Stimulated activated CD8-positive, alpha-beta memory T cell treated with anti-CD3 and anti-CD28 coated beads, Interleukin-7, amount 100 ng/mL, for 1 hour (primary cell): ENCODE measurements at places on chromosomes 6 and 20.

- no peak for DNase-seq
These were observed 91.3 kb upstream of the SHLD1 start for GRCh38 chr20:5658912-5659345.

DNA sequence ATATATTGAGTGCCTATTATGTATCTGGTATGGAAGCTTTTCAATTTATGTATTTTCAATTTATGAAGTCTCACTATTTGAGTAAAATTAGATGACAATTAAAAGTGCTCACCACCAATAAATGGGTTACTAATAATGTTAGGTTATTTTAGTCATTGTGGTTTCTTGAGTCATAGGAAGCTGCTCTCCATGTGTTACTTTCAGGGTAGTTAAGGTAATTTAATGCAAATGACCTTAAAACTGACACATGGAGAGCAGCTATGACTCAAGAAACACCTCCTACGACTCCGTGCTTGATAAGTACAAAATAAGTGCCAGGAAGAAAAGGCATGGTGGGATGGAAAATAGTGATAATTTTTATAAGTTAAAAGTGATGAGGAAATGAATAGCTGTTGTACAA lies 16.5 kb upstream of the TINAG start:
- no peak for DNase-seq

GRCh38 chr6:37105148-37106050 lies 64.6 kb upstream of the PIM1 start:
- DNase-seq = no peak

GRCh38 chr6:62740596-62740995 lies 454.6 kb upstream of the KHDRBS2 start:
- no peak for DNase-seq

DNA sequence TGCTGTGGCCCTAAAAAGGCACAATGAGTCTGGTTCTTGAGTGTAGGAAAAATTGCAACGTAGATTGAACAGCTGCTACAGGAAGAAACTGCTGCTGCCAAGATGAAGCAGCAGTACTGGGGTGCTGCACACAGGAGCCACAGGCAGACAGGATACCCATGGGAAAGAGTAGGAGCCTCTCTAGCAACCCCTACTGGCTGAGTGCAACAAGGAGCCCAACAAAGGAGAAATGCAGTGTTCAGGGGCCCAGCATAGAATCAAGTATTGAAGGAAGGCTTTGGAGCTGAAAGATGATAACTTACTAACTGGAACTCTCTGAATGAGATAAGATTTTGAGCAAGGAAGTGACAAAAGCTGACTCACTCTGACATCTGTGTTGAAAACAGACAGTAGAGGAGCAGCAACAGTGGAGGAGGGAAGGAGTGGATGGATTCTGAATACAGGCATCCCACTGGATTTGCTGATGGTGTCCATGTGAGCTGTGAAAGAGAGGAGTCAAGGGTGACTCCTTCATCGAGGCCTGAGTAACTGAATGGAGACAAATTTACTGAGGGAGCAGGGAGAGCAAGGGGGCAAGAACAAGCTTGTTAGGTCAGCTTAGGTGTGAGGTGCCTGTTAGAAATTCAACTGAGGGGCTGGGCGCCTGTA lies 534.7 kb upstream of the JARID2 start:
- DNase-seq = no peak

GRCh38 chr6:107827541-107827940 lies 3.4 kb upstream of the SCML4 start:
- no peak for DNase-seq

- no peak for DNase-seq
These were observed 37.6 kb downstream of the NR2E1 start for GRCh38 chr6:108203189-108204112.

- no peak for DNase-seq
These were observed 9.0 kb upstream of the NRSN1 start for GRCh38 chr6:24117021-24117420.

- DNase-seq = no peak
These were observed 15.1 kb upstream of the RIPK1 start for GRCh38 chr6:3053231-3053508.

- DNase-seq = no peak
These were observed 1.1 kb downstream of the PCSK2 start for GRCh38 chr20:17227669-17228623.

- no peak for DNase-seq
These were observed 46.8 kb downstream of the CD24 start for GRCh38 chr6:106927531-106928398.

- DNase-seq = no peak
These were observed 10.3 kb downstream of the MKKS start for GRCh38 chr20:10423735-10424134.

DNA sequence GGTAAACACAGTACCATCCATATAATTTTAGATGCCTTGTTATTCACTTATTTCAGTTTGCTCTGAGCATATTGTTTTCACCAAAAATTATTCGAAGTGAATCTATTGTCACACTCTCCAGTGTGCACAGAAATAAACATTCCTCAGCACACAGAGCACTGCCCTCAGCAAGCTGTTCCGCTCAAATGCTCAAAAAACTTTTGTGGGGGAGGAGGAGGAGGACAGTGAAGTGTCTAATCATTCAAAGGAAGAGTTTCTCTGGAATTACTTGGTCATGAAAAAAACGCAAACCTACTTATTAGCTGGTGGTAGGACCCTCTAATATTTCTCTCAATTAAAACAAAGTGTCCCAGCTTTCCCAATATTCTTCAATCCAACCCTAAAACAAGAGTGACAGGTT lies 88.3 kb downstream of the DTNBP1 start:
- DNase-seq = no peak

DNA sequence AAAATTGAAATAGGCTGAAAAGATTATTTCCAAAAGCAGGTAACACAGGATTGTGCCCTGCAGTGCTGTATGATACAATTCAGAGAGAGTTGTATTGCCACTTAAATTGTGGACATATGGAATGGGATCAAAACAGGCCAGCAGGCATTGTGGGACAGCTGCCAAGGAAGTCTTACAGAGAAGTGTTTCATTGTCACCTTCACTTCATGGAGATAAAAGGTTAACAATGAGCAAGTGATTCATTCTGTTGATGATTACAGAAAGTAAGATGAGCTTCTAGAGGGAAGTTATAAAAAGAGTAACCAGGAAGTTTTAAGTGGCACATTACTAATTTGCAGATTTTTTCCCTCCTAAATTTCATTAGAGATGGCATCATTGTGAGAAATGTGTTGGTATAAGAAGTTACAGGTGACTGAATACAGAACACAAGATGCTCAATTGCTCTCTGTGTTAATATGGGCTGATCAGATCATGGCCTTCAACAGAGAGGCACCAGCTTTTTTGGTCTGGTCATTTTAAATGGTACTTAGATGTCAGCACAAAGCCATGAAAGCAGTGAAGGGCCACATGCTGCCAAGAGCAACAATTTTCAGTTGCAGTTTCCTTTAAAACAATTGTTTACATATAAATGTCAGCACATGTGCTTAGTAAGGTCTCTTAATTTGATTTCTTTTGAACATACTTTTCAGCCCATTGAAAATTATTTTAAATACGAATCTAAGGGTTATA lies 402.5 kb upstream of the FKBP1C start:
- DNase-seq = no peak

DNA sequence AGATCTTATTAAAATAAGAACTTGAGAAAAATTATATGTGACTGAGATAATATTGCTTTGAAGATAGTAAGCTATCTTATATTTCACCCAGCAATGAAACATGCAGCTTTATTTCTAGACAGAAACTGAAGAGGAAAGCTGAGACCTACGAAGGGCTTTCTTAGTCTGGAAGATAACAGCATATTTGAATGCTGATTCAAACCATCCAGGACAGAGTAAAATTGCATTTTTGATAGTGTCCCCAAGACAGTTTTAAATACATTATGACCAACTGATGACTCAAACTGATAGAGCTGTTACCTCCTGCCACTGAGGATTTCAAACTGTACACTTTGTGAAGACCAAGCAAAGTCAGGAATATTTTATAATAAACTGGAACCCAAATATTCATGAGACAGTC lies 409.6 kb downstream of the GRIK2 start:
- DNase-seq = no peak

DNA sequence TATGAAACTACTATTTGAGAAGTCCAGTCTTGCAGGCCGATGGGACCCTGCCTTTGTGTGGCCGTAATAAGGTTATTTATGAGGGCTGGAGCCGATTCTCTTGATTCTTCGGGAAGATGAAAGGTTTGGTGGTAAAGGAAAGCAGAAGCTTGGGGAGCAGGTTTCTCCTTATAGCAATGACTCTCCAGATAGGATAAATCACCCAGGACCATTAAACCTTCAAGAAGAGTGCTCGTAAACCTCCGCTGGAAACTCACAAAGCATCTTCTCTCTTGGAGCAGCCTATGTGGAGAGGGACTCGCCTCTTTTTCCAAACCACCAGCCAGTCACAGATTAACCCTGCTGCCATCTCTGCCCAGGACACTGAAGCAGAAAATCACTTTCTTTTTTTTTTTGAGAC lies 69.6 kb upstream of the SALL4 start:
- no peak for DNase-seq

DNA sequence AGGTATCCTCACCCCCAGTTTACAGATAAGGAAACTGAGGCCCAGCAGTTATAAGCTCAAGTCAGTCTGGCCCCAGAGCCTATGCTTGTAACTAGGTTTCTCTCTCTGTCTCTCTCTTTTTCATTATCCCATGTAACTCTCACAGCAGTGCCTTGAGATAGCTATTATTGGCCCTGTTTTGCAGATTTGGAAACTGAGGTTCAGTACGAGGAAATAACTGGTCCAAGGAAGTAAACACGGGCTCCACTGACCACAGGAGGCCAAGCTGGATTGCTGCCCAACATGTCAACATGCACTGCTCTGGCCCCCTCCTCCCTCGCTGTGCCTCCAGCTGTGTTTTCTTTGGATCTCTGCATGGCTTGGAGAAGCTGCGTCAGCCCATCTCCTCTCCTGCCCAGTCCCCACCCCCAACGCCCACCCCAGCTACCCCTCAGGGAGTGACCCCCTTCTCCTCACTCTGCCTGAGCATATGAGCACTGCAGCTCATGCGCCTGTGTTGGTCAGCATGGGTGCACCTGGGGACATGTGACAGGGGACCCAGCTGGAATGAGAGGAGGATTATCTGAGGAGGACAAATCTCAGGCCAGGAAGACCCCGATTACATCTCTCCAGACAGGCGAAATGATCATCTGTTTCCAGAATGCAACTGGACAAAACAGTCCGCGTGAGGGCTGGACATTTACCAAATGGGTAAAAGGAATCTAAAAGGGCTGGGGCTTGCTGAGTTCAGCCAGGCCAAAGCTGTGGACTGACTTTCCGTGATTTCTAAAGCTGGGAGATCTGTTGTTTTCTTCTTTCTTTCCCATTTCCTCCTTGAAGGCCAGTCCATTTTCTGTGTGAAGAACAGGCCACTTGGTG lies 7.8 kb upstream of the PLTP start:
- no peak for DNase-seq

- DNase-seq = no peak
These were observed 485 bp downstream of the TGIF2 start for GRCh38 chr20:36573798-36574365.

DNA sequence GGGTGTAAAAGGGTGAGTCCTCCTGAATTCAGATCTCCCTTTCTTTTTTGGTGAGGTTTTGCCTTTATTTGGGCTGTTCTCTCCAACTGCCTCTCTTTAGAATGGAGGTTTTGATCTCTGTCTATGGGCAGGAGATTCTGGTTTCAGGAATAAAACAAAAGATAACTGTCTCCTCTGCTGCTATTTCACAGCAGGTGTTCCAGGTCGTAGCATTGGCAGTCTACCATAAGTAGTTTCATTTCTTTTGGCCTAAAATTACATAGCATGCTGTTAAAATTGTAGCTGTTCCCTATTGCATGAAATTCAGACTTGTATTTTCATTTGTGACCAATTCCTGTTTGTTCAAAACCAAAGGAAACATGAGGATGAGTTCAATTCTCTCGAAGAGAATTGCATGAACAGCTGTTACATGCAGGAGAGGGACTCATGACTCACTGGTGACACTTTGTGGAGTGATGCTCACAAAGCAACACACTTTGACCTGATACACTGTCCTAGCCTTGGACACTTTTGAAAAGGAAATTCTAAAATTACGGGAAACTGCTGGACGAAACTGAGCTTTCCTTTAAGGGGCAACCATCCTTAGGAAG lies 76.8 kb upstream of the SIRPG start:
- DNase-seq = no peak

DNA sequence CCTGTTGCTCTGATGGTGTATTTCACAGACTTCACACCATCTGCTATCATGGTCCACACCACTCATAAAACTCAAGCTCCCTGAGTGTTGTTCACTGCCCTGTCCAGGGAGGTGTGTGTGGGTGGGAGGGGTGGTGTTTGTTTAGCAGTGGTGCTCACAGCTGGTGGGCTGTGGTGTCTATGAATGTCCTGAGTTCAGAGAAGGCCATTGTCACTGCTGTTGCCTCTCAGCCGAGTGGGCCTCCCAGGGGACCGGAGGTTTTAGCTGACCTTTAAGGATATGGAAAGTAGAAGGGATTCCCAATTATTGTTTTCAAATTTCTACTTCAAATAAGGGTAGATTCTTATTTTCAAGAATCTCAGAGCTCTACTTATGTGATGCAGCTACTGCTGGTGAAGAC lies 45.6 kb downstream of the DTD1 start:
- no peak for DNase-seq

DNA sequence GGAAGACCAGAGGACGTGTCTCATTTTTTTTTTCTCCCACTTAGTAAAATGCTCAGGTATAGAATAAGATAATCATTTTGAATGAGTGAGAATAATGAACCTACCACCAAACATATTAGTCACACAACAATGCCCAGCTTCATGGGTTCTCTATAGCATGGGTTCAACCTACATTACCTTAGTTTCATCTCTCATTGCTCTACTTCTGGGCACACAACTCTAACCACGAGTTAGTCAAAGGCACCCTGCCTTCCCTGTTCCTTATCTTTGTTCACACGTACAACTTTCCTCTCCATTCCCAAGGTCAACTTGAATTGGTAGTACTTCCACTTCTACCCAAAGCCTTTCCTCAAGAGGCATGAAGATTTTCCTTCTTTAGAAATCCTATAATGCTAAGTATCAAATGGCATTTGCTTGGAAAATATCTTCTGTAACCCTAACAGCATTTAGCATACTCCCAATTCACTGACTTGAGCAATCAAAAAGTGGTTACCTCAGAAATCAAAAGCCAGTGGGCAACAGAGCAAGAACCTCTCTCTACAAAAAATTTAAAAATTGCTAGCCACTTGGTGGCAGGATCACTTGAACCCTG lies 20.9 kb downstream of the DEK start:
- no peak for DNase-seq

DNA sequence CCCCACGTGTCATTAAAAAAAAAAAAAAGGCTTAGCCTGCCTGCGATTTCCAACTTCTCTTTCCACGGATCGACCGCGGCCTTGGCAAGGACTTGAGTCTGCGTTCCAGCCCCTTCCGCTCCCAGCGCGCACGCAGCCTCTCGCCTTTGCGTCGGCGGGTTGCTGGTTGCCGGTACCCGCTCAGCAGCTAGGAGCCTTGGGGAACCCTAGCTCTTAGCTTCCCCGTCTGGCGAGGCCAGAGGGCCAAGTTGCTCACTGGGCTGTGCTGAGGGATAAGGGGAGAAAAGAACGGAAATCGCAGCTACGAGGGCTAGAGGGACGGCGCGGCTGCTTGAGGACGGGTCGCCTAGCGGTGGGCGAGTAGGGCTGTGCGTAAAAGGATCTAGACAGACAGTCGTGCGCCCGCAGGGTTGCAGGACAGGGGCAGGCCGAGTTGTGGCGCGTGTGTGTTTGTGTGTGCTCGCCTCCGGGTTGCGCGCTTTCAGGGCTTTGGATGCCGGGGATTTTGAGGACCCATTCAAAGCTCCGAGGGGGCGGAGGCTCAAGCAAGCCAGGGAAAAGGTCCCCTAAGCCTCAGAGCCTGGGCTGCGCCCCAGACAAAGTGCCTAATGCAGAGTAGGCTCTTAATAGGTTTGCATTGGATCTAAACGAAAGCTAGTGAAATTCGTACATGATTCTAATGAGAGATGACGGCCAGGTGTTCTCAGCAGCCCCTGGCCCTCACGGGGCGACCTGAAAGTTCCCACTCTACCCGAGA lies 40.5 kb upstream of the OSTM1 start:
- no peak for DNase-seq
